ENCODE measurements at places on chromosomes 1 and 21. TPM values are rescaled to one million over a fixed set of nuclear protein-coding genes. Genes with fewer than 3 reads are reported as not detected.

GRCh38 chr1:2633366-2633935, 635 bp upstream of the MMEL1 start:
- H3K27ac ChIP-seq: no peak overlapping the region
- H3K4me3 ChIP-seq: no peak overlapping the region
- no peak for DNase-seq
- H3K36me3 ChIP-seq: no peaks in the 10 kb centered on the region
- H3K4me1 ChIP-seq: peaks cover 9% of the 10 kb centered on the region
- no peaks in the 10 kb centered on the region for H3K27me3 ChIP-seq

DNA sequence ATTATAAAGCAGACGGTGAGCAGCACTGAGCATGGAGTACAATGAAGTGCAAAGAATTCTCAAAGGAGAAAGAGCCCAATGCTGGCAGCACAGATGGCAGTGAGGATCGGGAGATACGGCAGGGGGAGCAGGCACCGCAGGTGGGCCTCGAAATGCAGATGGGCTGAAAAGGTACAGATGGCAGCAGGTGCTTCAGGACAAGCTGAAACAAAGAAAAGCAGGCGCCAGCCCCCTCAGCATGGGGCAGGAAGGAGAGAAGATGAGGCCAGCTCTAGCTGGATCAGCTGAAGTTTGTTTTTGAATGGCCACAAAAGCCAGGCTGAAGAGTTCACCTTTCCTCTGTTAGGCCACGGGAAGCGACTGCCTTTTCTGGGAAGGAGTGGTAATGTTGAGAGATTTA, 7.7 kb downstream of the CFAP298 start:
- no peak overlapping the region for H3K4me3 ChIP-seq
- H3K27ac ChIP-seq: no peak overlapping the region
- no peaks in the 10 kb centered on the region for H3K4me1 ChIP-seq
- DNase-seq: no peak
- H3K36me3 ChIP-seq: peaks cover 9% of the 10 kb centered on the region

Gene ERICH3
- 0.03 TPM for total RNA-seq

GRCh38 chr1:91684481-91685196, 184.0 kb downstream of the CDC7 start:
- DNase-seq: peak; percentile 9
- H3K4me1 ChIP-seq: peaks cover 16% of the 10 kb centered on the region
- peaks cover 12% of the 10 kb centered on the region for H3K36me3 ChIP-seq

GRCh38 chr1:90862782-90863181, 145.7 kb upstream of the BARHL2 start:
- H3K27ac ChIP-seq: no peak overlapping the region
- no peaks in the 10 kb centered on the region for H3K36me3 ChIP-seq
- H3K4me3 ChIP-seq: no peak overlapping the region
- DNase-seq: no peak

GRCh38 chr1:157239936-157240335, 101.7 kb upstream of the ETV3 start:
- no peaks in the 10 kb centered on the region for H3K4me1 ChIP-seq
- H3K27ac ChIP-seq: no peak overlapping the region
- H3K27me3 ChIP-seq: peaks cover 4% of the 10 kb centered on the region
- H3K36me3 ChIP-seq: no peaks in the 10 kb centered on the region
- DNase-seq: no peak

DNA sequence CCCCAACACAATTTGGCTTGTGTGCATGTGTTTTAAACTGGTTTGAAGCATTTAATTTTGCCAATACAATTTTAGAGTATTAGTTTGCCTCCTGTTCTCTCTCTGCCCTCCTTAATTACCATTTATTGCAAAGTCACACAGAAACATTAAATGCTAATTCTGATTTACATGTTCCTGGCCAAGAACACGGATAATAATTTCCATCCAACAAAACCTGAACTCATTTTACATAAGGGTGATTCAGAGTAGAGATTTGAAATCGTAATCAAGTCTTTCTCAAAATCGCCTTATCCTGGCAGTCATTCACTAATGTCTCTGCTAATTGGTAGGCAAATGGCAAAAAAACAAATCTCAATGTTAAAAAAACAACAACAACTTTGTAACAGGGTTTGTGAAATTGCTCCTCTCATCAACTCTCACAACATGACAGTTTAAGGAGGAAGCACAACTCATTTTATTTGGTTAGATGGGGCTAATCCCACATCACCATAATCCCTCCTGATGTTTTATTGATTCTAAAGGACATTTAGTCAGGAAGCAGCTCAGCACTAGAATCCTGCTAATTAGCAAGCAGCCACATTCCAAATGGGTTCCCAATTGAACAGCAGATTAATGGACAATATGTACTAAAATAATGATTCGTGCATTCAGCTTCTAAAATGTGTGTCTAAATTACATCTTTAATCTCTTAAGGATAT, 55.9 kb downstream of the C1orf87 start:
- no peaks in the 10 kb centered on the region for H3K27me3 ChIP-seq
- no peak overlapping the region for H3K27ac ChIP-seq
- no peaks in the 10 kb centered on the region for H3K4me1 ChIP-seq

DNA sequence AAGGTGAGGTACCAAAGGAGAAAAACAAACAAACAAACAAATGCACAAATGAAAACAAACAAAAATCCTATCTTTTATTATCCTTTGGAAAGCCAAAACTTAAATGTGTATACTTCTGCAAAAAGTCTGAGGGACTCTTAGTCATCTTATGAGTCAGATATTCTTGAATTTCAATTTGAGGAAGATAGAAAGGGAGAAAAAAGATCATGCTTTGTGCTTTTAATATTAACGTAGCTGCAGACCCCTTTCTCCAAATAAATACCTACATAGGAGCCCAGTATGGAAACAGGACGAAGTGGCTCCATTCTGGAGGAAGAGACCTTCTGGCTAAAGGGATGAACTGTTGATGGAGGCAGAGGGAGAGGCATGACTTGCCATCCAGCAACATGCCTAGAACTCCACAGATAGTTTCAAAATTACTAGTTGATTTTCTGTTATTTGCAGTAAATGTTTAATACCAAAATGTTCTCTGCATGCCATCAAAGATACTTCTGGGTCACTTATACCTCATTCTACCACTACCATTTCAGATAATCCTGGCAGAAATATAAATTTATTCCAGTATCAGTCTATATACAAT, 25.4 kb downstream of the NUP210L start:
- no peaks in the 10 kb centered on the region for H3K4me1 ChIP-seq
- DNase-seq: no peak

GRCh38 chr1:84859866-84860265, 33.1 kb downstream of the LPAR3 start:
- no peaks in the 10 kb centered on the region for H3K27me3 ChIP-seq
- H3K4me3 ChIP-seq: no peak overlapping the region
- H3K36me3 ChIP-seq: no peaks in the 10 kb centered on the region
- no peak overlapping the region for H3K27ac ChIP-seq
- no peak for DNase-seq

DNA sequence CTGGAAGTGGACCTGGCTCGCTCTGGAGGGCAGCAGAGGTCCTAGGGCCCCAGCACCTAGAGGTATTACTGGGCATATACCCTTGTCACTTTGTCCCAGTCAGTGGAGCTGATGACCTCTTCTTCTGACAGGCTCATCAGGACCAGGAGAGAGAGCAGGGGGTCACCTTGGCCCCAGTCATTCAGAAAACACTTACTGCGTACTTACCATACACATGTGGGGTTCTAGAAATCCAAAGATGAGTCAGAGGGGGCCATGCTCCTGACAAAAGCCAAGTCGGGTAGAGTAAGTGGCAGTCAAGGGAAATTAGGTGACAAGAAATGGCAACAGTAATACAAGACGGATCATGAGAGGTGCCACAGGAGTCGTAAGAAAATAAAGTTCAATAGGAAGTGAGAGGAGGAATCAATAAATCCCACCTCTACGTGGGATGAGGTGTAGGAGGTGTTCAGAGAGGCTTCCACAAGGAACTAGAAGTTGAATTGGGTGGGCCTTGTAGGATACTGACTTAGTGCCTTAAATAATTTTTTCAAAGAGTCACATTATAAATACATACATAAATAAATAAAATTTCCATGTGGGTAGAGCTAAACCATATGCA, 6.8 kb downstream of the KCNC4 start:
- H3K4me1 ChIP-seq: peaks cover 2% of the 10 kb centered on the region
- H3K36me3 ChIP-seq: no peaks in the 10 kb centered on the region
- H3K4me3 ChIP-seq: no peak overlapping the region
- H3K27me3 ChIP-seq: no peaks in the 10 kb centered on the region

- peaks cover 3% of the 10 kb centered on the region for H3K4me1 ChIP-seq
- peaks cover 4% of the 10 kb centered on the region for H3K27me3 ChIP-seq
- no peak for DNase-seq
- H3K4me3 ChIP-seq: no peak overlapping the region
- H3K36me3 ChIP-seq: no peaks in the 10 kb centered on the region
- no peak overlapping the region for H3K27ac ChIP-seq
Measured at GRCh38 chr1:58786927-58787245, 3.0 kb upstream of the JUN start.

Gene DYNLT5
- total RNA-seq: not detected

DNA sequence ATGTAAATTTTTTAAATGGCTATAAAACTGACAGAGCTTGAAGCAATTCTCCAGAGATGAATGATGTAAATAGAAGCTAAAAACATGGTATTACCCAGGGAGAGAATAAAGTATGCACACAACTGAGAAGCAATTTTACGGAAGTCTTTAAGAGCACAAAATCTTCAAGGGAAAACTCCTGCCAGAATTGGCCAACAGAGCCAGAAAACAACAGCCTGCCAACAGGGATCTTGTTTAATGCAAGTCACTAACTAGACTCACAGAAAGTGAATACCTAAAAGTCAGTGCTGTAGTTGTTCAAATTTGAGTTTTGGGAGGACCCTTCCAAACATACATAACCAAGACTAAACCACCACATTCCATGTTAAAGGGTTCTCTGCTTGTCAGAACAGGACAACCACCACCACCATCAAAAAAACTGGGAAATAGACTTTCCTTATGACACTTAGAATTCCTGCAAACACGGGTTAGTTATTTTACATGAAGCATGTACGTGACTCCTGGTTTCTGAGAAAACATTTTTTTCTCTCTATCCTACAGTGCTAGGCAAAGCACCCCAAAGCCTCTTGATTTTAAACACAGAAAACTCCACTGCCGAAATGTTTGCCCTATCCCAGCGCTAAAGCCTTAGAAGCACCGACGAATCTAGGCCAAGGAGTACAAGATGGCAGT, 1.6 kb downstream of the EPS15 start:
- no peaks in the 10 kb centered on the region for H3K36me3 ChIP-seq
- H3K4me1 ChIP-seq: peaks cover 28% of the 10 kb centered on the region
- H3K27me3 ChIP-seq: no peaks in the 10 kb centered on the region
- peak overlapping the region; percentile 88 for H3K4me3 ChIP-seq

DNA sequence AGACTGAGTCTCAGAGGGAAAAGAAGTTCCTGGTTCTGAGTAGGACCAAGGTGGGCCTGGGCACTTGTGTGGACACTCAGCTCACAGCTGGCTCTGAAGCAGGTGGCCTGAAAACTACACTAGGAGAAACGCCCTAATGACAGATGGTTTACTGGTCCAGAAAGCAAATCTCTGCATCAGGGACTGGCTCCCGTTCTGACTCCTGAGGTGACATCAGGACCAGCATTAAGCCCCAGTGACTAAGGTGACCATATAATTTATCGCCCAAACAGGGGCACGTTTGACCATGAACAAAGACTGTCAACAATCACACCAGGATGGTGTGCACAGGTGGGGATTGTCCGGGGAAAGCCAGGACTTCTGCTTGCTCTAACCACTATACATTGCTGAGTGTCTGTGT, 12.2 kb upstream of the CD34 start:
- no peak overlapping the region for H3K4me3 ChIP-seq
- H3K36me3 ChIP-seq: no peaks in the 10 kb centered on the region
- H3K27ac ChIP-seq: no peak overlapping the region
- DNase-seq: no peak

Gene OLFML2B
- not detected for total RNA-seq

DNA sequence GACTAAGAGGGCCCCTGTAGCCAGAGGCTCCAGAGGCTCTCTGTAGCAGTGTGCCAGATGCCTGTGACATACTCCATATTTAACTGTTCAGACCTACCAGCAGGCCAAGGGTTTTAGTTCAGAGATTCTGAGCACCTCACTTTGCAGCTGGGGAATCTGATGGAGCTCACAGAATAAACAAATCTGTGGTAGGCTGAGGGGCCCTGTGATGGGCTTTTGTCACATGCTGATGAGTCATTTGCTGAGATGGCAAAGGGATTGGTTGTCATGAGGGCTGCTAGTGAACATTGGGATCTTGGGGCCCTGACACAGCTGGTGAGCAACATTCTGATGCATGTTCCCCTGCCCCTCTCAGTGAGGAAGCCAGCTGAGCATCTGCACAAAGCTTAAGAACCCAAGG, 482.2 kb downstream of the CAMTA1 start:
- peaks cover 2% of the 10 kb centered on the region for H3K27me3 ChIP-seq
- no peak overlapping the region for H3K4me3 ChIP-seq
- no peaks in the 10 kb centered on the region for H3K4me1 ChIP-seq
- no peak for DNase-seq
- no peaks in the 10 kb centered on the region for H3K36me3 ChIP-seq

- no peaks in the 10 kb centered on the region for H3K36me3 ChIP-seq
- H3K27ac ChIP-seq: no peak overlapping the region
- no peaks in the 10 kb centered on the region for H3K4me1 ChIP-seq
Measured at GRCh38 chr1:905811-906599, 17.7 kb upstream of the SAMD11 start.

GRCh38 chr21:36245115-36245514, 74.9 kb upstream of the MORC3 start:
- H3K27ac ChIP-seq: no peak overlapping the region
- DNase-seq: no peak
- peaks cover 3% of the 10 kb centered on the region for H3K36me3 ChIP-seq
- no peaks in the 10 kb centered on the region for H3K27me3 ChIP-seq
- no peak overlapping the region for H3K4me3 ChIP-seq

Gene TNN
- total RNA-seq: not detected

Gene DTL
- 0.44 TPM for total RNA-seq
